NCI-H460 (cell line): ENCODE measurements at places on chromosomes 1 and 21.

DNA sequence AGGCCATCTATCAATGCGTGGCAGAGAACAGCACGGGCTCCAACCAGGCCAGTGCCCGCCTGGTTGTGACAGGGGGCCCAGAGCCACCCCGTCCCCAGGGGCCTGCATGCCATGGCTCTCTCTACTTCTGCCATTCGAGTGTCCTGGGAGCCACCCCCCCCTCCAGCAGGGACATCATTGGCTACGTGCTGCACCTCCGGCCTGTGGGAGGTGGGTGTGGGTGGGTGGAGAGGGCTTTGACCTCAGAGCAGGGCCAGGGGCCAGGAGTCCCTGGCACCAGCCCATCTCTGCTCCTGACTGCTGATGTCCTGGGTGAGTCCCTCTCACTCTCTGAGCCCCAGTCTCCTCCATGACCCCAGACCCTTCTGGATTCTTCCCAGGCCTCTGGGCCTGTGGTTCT lies 25.3 kb downstream of the SLC27A3 start:
- DNase-seq, result no peak

GRCh38 chr21:26137379-26138060 lies 33.0 kb downstream of the APP start:
- no peak for DNase-seq

GRCh38 chr1:187306710-187307415 lies 478.1 kb downstream of the PLA2G4A start:
- no peak for DNase-seq

DNA sequence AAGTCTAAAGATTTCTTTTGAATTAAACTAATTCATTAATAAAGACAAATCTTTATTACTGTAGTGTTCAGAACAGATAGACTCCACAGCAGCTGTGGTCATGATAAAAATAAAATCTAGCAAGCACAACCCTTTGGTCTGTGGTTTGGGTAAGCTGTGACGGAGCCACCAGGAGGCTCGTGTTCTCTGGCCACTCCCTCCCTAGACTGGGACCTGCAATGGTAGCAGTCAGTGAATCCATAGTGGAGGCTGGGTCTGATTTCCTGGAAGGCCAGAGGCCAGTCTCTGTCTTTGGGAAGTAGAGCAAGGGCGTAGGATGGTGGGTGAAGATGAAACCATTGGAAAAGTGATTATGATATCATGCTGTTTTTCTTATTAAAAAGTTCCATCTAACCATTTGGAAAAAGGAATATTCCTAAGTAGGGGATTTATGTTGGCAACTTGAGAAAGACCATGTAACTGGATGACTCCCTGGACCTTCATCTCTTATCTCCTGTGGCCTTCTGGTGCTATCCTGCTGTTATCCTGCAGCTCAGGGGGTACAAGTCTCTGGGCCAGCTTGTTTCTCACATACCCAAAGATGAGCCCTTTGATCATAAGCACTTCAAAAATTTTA lies 39.0 kb downstream of the TENT5C start:
- DNase-seq, result no peak

DNA sequence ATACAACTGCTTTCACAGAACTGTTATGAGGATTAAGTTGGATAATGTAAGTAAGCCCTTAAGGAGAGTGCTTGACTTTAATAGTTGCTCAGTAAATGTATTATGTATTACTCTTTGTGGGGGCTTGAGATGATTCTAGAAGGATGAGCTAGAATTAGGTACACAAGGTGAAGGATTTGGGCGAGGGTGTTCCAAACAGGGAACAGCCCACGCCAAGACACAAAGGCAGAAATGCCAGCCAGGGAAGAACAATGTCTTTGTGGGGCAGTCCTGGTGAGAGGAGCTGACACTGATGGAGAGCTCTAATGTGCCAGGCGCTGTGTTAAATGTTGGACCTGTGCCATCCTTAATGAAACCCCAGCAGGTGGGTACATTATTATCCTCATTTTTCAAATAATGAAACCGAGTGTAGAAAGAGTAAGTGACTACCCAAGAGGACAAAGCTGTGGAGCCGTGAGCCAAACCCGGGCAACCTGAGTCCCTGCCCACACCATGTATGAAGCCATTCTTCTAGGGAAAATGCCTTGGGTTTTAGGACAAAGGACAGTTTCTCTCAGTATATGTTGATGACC lies 362.4 kb downstream of the HHAT start:
- DNase-seq, result no peak

- DNase-seq, result no peak
Measured at GRCh38 chr1:15820478-15820877, 13.0 kb upstream of the UQCRHL start.

GRCh38 chr1:190940951-190941350 lies 463.3 kb upstream of the BRINP3 start:
- no peak for DNase-seq

- no peak for DNase-seq
Measured at GRCh38 chr1:193358419-193358818, 172.0 kb upstream of the B3GALT2 start.

- no peak for DNase-seq
Measured at GRCh38 chr1:163188947-163189346, 13.8 kb downstream of the RGS5 start.

GRCh38 chr1:163320891-163321290 lies 863 bp upstream of the NUF2 start:
- DNase-seq, result no peak

DNA sequence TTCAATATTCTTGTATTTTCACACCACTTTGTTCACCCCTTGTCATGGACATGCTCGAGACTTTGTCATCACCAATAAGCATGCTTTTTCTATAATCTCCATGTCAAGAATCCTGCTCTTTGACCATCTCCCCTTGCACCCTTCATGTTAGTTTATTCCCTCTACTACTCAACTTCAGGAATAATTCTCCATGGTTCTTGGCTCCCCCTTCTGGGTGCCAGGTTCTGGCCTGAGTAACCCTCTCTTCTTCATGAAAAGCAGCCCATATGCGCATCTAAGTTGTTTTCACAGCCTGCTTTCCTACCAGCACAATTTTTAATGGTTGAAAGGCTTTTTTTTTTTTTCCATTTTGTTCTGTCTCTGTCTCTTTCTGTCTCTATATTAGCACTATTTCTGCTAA lies 160.7 kb downstream of the LEPR start:
- DNase-seq, result no peak

- DNase-seq, result no peak
Measured at GRCh38 chr1:80759354-80759753, 1041.4 kb upstream of the ADGRL2 start.

- no peak for DNase-seq
Measured at GRCh38 chr1:11960715-11961114, 19.5 kb upstream of the MFN2 start.

- DNase-seq, result no peak
Measured at GRCh38 chr1:177809819-177810218, 160.0 kb downstream of the SEC16B start.

- no peak for DNase-seq
Measured at GRCh38 chr1:235050911-235051360, 77.7 kb downstream of the TOMM20 start.

- DNase-seq, result no peak
Measured at GRCh38 chr1:17669866-17670451, 85.2 kb upstream of the ACTL8 start.

DNA sequence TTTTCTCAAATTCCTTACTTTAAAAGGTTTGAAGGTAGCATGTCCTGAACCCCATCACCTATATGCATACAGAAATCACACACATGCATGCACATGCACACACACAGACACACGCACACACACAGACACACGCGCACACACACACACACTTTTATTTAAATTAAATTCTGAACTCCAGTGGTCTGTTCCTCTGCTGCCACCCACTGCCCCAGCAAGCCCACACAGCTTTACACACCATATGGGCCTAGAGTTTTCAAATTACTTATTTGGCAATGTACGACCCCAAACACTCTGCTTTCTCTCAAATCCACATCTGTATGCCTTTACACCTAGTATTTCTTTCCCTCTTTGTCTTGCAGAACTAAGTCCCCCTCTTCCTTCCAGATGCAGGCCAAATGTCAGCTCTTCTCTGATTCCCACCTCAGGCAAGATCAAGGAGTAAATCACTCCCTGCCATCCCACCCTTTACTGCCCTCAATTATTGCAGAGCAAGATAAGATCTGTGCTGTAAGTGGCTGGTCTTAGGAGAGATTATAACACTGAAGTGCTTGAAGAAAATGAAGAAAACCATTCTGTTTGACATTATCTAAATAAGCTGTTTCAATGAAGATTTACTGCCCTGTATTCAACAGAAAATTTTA lies 429.9 kb upstream of the CXADR start:
- no peak for DNase-seq

DNA sequence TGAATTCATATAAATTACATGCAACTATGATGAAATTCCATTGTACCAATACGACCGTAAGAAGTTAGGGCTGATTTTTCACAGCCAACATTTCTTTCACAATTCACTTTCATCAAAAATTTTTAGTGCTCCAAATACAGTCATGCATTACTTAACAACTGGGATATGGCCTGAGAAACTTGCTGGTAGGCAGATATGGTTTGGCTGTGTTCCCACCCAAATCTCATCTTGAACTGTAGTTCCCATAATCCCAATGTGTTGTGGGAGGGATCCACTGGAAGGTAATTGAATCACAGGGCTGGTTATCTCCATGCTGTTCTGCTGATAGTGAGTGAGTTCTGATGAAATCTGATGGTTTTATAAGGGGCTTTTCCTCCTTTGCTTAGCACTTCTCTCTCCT lies 244.4 kb downstream of the AKT3 start:
- no peak for DNase-seq

DNA sequence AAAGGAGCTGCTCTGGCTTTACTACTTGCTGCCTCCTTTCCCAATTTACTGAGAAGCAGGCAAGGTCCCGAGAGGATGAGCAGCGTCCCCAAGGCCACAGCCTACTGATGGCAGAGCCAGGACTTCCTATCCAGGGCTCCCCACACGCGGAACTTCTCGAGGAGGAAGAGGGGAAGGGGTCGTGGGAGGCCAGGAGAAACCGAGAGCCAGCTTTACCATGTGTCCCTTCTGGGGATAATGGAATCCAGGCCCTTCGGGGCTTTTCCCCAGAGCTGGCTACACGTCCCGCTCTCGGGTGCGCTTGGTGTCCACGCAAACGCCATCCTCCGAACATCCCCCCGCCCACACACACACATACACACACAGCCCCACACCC lies 4.3 kb upstream of the CCN1 start:
- DNase-seq, result no peak

DNA sequence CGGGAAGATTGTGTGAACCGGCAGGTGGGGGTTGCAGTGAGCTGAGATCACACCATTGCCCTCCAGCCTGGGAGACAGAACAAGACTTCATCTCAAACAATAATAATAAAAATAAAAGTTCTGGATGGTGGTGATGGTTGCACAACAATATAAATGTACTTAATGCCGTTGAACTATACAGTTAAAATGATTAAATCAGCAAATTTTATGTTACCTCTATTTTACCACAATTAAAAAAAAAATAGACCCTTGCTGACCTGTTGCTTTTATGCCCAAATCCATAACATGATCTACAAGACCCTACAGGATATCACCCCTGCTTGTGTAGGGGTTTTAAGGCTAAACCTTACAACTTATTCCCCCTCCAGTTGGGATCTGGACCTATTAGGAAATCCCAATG lies 11.8 kb upstream of the PDIK1L start:
- no peak for DNase-seq

DNA sequence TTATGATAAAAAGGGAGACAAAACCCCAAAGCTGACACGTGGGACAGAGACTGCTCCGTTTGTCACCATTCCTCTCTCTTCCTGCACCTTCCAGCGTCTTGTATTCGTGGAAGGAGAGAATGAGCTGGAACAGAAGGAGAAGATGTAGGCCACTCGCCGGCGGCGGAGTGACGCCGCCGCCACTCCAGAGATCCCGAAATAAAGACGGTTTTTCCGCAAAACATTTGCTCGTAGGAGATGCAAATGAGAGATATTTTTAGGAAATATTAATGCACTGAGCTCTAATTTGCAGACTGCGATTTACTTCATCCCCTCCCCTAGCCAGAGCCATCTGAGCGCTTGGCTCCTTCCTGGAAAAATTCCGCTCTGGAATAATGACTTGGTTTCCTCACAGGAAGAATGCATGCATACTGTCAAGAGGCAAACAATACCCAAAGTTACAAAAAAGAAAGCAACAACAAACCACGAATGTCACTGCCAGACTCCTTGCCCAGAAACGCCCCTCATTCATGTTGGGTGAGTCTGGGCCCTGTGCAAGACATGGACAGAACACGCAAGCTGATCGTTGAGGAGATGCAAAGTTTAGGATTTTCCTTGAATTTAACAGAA lies 18.0 kb upstream of the ADARB1 start:
- no peak for DNase-seq

GRCh38 chr1:223811634-223812101 lies 34.1 kb downstream of the TP53BP2 start:
- peak; percentile 56 for DNase-seq

DNA sequence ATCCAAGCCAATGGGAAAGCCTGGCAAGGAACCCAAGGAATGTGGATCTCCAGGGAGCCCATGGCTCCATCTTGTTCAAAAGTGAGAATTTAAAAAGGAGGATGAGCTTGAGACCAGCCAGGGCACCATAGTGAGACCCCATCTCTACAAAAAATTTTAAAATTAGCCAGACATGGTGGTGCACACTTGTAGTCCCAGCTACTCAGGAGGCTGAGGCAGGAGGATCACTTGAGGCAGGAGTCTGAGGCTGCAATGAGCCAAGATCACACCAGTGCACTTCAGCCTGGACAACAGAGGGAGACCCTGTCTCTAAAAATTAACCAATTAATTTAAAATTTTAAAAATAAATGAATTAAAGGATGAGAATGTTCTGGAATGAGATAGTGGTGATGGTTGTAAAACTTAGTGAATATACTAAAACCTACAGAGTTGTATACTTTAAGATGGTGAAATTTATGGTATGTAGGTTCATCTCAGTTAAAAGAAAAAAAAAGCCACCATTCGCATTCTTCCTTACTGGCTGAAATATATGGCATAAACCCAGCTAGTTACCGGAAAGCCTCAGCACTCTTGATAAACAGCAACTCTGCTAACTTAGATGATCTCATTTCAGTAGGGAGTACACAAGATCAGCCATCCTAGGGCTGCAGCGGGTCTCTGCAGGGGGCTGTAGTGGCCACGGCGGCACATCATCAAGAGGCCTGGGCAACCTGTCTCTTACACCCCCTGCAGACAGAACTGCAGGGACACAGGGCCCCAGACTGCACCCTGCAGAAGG lies 48.3 kb upstream of the H6PD start:
- DNase-seq, result no peak

DNA sequence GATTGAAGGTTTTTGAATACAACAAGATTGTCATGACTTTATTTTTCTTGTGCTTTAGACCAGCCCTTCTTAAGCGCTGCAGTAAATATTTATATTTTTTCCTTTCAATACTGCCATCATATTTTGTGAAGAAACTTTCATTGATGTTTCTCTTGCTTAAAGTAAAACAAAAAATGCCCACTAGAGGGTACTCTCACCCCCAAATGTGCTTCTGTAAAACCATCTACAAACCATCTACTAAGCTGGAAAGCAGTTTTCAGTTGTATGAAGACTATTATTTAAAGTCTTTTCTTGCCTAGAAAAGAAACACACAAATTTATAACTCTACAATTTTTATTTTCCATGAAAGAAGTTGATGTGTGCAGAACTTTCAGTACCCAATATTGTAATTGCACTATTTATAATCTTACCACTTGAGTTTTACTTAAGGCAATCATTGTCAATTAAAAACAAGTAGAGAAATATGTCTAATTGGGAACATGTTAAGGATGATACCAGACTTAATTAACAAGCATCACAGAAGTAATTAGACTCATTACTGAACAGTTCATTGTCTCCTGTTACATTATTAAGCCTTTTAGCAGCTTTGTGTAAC lies 10.7 kb downstream of the LEPR start:
- peak; percentile 36 for DNase-seq

GRCh38 chr1:244830639-244831038 lies 4.8 kb upstream of the COX20 start:
- DNase-seq, result no peak

- no peak for DNase-seq
Measured at GRCh38 chr1:160486453-160486852, 36.6 kb downstream of the SLAMF6 start.
